ENCODE measurements at places on chromosomes 1 and 21.

DNA sequence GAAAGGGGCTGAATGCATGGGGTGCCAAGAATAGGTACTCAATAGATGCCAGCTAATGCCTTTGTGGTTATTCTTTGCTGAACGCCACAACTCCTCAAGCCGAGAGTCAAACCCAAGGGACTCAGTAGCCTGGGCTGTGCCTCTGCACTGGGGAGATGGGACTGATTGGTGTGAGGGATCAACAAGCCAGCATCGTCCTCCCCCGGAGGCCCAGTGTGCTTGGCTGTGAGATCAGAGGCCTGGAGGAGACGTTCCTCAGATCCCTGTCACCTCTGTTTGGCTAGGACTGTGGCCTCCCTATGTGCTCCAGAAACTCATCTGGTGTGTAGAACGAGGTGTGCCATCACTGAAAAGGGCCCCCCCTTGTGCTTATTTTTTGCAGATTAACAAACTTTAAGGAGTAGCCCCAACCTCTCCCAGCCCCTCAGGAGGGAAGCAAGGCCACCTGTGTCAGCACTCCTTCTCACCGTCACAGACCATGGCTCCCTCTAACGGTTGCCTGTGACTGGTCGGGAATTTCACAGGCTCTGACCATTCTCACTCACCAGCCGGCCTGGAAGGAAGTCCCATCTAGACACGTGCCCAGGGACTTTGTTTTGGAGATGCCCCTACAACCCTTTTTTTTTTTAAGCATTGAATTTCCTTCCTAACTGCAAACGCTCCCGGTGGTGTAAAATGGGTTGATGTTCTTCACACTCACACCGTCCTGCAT lies 194.0 kb upstream of the VAMP3 start:
- DNase-seq = no peak

DNA sequence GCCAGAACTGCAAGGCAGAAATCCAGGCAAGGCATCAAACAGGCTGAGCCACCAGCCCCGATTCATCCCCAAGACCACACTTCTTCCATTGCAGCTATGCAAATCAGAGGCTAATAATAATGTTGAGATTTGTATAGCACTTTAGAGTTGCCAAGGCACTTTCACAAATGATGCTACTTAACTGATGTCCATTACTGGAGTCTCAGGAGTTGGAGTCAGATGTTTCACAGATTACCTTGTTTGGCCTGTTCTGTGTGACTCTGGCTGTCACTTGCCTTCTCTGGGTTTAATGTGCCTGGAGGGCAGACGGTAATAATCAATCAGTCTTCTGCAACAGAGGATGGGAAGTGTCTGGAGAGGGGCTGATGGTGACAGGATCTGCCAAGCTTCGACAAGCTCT lies 40.8 kb upstream of the MPZL1 start:
- DNase-seq = no peak

- DNase-seq = no peak
Measured at GRCh38 chr1:18104546-18105100, 3.0 kb upstream of the IGSF21 start.

GRCh38 chr1:247378334-247379073 lies 37.5 kb upstream of the NLRP3 start:
- DNase-seq = no peak

DNA sequence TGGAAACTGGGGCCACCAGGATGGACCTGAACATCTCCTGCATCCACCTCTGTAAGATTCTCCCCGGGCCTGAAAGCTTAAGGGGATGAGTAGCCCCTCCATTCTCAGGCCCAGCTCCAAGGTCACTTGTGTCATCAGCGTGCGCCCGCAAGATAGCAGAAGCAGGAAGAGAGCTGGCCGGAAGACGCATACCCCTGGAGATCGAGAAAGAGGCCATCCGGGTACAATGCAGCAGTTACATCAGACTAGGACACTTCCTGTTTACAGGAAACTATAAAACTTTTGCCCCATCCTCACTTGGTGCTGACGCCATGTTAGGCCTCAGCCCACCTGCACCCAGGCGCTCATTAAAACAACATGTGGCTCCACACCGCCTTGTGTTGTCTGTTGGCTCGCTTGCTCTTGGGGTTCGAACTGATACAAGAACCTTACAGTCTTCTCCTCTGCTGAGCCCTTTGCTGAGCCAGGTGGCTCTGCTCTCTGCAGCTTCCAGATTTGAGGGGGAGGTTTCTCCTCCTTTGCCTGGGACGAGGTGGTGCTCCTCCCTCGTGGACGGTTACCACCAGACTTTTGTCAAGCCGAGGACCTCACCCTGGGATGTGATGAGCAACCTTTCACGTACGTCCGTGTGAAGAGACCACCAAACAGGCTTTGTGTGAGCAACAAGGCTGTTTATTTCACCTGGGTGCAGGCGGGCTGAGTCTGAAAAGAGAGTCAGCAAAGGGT lies 277.5 kb upstream of the C1orf174 start:
- DNase-seq = no peak

DNA sequence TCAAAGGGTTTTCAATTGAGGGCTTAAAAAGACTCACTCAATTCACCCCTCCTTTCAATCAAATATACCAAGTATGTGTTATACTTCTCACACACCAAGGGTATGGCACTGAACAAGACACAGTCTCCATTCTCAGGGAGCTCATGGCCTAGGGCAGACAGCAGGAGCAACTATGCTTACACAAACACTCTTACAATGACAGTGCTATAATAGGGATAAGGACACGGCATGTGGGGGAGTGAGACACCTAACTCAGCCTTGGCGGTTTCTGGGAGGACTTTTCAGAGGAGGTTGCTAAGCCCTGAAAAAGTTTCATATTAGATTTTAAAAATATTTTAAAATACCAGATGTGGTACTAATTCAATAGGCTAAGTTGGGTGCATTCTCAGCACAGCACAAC lies 22.7 kb upstream of the SYT6 start:
- no peak for DNase-seq

GRCh38 chr1:206961668-206962067 lies 8.6 kb downstream of the FCAMR start:
- no peak for DNase-seq

GRCh38 chr21:43957611-43958362 lies 54.3 kb upstream of the TRAPPC10 start:
- no peak for DNase-seq

DNA sequence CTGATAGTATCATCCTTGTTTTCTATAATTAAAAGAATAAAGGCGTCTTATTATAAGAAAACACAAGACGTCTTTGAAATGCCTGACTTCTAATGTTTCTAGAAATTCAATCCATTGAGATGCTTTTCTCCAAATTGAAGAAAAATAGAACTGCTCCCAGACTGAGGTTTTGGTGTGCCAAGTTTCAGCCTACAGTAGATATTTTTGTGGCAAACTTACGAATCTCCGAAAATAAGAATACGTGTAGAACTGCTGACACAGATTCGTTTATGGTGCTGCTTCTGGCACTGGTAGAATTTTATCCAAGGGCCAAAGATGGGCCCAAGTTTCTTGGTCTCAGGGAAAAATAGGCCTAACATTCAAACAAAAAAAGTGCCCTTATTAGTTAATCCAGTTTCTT lies 554.5 kb upstream of the NR5A2 start:
- DNase-seq = no peak

- no peak for DNase-seq
Measured at GRCh38 chr1:206787891-206788290, 15.6 kb upstream of the IL10 start.

- no peak for DNase-seq
Measured at GRCh38 chr1:206672844-206673758, 11.6 kb upstream of the MAPKAPK2 start.

DNA sequence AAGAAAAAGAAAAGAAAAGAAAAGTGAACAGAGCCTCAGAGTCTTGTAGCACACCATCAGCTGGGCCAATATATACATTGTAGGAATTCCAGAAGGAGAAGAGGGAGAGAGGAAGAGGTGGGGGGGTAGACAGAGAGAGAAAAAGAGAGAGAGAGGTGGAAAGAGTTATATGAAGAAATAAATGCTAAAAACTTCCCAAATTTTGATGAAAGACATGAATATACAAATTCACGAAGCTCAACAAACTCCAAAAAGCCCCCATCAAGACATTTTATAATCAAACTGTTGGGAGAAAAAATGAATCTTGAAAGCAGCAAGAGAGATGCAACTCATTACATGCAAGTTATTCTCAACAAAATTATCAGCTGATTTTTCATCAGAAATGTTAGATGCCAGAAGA lies 41.5 kb upstream of the TSHB start:
- no peak for DNase-seq

DNA sequence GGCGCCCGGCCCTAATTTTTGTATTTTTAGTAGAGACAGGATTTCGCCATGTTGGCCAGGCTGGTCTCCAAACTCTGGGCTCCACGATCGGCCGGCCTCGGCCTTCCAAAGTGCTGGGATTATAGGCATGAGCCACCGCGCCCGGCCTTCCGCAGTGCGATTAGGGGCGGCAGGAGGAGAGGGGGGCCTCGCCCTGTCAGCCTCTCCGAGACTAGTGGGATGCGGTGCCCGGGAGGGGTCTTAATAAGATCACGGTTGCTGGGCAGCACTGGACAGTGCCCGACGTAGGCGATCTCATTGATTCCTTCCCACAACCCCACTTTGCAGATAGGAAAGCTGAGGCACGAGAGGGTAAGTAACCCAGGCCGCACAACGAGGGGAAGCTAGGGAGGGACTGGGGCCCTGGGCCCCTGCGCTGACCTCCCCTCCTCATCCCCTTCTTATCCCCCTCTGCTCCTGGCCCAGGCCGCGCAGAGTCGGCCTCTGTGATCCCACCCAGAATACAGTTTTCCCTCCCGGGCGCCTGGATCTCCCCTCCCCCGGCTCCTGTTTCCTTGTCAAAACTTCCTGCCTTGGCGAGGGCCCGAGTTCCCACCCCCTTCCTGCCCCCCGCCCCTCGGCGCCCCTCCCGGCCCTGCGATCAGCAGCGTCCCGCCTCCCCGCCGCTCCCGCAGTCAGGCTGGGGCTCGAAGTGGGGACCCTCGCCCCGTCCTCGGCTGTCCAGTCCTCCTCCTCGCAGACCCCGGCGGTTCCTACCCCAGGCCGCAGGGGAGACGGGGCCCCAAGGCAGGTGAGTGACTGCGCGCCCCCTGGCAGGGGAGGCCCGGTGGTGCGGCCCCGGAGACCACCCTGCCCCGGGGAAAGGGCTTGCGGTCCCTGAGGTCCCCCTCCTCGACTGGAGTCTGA lies at the start of gene PEAR1:
PEAR1 (plus strand) TSS at position 671 of the 906 bp plus-strand sequence. CDS start 10,209 bp downstream, outside the sequence.
- DNase-seq = no peak

Data from H54 (cell line).